ENCODE measurements at places on chromosomes 6 and 20.

DNA sequence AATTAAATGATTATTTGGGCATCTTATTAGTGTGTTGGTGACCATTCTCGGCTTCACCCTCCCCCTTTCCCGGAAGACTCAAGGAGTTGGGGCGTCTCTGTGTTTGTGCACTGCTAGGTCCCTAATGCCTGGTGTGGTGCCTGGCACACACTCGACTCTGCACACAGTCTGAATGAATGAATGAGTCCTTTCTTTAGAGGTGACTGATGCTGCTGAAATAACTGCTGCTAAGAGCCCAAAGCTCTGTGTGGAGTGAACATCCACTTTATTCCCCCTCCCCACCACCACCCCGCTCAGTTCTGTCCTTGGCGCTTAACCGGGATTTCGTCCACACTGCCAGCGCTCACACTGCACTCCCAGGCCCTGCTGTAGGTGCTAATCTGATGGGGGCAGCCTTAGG is 1.2 kb upstream of the PHACTR3 start:
- no peak for DNase-seq

- DNase-seq: no peak
Observed at GRCh38 chr6:15481390-15482291, 181.2 kb downstream of the DTNBP1 start.

DNA sequence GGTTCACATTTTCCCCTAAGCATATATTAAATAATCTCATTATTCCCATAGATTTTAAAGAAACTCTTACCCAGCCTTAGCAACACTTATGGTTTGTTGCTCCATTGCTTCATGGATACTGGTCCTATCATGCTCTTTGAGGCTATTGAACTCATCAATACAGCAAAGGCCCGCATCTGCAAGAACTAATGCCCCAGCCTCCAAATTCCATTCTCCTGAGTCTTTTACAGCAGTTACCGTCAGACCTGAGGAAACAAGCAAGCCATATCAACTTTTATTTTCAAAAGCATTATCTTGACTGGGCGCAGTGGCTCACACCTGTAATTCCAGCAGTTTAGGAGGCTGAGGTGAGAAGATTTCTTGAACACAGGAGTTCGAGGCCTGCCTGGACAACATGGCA is 37.7 kb upstream of the ASF1A start:
- DNase-seq: no peak

DNA sequence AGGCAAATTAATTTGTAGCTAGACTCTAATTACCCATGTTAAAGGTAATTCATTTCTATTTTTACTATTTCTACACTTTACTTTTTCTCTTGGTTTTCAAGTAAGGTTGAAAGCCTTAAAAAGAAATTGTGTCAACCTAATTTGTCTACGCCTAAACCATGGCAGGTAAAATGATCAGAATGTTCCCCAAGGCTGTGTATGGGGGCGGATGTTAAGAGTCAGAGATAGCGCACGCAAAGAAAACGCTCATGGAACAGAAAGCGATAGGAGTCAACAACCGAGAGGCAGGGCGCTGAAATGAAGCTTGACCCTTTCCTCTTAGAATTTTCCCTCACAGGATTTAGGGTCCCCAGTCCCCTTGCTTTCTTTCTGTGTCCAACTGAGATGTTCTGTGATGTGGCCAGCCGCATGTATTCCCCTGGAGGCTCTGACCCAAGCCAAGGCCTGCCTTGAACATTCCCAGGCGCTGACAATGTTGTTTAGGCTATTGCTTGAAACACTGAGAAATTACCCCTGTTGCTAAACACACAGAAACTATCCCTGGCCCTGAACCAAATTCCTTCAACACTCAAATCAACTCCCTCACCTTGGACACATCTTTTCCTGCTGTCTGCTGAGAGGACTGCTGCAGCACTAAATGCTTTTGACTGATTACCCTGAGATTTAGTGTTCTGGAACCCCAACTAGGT is 10.9 kb downstream of the PSMB1 start:
- no peak for DNase-seq

- DNase-seq: no peak
Observed at GRCh38 chr6:157066781-157067491, 256.4 kb downstream of the TMEM242 start.

- DNase-seq: peak; percentile 21
Observed at GRCh38 chr6:26214803-26215584, 127.8 kb downstream of the HFE start.

- no peak for DNase-seq
Observed at GRCh38 chr20:64238851-64239387, 16.6 kb upstream of the PCMTD2 start.

- no peak for DNase-seq
Observed at GRCh38 chr20:37154684-37155298, 24.3 kb upstream of the RPN2 start.

- DNase-seq: no peak
Observed at GRCh38 chr6:98686008-98686601, 148.3 kb upstream of the POU3F2 start.

GRCh38 chr6:3848380-3848779 is 793 bp upstream of the FAM50B start:
- no peak for DNase-seq

DNA sequence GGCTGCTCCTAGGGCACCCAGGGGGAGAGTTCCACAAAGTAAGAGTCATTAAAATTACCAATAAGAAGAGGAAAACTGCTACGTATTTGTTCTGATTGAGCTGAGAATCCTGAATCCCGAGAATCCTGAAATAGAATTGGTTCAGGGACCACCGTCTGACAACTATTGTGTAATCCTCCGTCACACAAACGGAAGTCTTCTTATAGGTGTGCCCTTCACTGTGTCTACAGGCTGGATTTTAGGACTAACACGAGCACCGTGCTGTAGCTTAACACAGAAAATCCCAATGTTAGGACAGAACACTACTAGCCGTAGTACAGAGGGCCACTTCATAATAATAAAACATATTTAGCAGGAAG is 50.6 kb upstream of the RNF182 start:
- no peak for DNase-seq

- DNase-seq: no peak
Observed at GRCh38 chr6:168127384-168127868, 48.4 kb upstream of the FRMD1 start.

All from T-cell (primary cell).